ENCODE measurements at places on chromosomes 3 and 15.

DNA sequence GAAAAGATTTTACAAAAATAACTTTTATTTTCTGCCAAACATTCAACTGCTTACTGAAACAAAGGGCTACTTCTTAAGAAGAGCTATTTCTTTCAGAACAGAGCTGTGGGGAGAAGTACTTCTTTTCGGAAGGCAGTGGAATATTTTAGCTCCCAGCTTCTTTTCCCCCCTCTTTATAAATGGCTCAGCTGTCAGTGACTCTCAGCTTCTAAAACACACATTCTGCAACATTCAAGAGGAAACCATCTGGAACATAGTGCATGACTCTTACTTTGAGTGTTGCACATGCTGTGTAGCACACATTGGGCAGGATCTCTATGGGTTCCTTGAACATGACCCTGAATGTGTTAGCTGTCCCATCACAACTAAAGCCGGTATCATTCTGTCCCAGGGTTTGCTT is 7.0 kb upstream of the C15orf40 start:
- DNase-seq = no peak

- DNase-seq = no peak
Observed at GRCh38 chr3:37477275-37477674, 302.9 kb upstream of the LRRFIP2 start.

DNA sequence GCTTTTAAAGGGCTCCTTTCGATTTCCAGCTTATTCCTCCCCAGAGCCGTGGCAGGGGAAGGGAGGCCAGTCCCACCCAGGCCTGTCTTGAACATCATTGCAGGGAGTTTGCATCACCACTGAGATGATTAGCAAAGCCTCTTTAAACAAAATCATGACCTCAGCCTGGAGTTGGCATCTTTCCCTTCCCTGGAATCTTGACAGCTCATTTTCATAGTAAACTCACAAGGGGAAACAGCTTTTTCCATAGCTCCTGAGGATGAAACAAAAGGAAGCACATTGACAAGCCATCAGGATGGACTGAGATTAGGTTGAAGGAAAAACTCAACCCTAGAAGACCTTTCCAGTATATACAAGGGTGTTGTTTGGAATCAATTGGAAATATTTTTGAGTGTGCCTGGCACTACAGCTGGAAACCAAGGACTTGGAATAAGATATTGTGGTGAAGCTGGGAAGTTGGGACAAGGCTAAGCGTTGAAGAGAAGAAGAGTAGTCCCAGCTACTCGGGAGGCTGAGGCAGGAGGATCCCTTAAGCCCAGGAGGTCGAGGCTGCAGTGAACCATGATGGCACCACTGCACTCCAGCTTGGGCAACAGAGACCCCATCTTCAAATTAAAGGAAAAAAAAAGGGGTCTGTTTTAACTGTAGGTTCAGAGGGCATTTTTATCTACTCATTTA is 3.1 kb upstream of the LARP6 start:
- no peak for DNase-seq

DNA sequence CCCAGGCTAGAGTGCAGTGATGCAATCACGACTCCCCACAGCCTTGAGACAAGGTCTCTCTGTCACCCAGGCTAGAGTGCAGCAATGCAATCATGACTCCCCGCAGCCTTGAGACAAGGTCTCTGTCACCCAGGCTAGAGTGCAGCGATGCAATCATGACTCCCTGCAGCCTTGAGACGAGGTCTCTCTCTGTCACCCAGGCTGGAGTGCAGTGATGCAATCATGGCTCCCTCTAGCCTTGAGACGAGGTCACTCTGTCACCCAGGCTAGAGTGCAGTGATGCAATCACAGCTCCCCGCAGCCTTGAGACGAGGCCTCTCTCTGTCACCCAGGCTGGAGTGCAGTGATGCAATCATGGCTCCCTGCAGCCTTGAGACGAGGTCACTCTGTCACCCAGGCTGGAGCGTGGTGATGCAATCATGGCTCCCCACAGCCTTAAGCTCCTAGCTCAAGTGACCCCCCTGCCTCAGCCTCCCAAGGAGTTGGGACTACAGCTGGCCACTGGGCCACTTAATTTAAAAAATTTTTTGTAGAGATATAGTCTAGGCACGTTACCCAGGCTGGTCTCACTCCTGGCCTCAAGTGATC is 26.1 kb downstream of the TFRC start:
- no peak for DNase-seq

DNA sequence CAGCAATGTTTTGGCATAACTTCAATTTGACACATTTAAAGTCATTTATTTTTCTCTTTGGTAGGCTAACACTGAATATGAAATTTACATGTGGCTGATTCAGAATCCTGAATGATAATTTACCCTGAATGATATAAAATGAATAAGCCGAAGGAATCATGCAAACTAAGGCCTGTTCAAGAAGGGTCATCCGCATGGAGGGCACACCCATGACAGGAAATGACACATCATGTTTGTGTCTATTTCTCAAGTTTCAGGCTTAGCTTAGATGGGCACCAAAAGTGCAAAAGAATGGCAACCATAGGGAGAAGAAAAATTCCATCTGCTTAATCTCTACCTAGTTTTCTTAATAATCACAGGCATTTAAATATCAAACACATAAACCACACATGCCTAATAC is 141.5 kb downstream of the DUT start:
- DNase-seq = no peak

DNA sequence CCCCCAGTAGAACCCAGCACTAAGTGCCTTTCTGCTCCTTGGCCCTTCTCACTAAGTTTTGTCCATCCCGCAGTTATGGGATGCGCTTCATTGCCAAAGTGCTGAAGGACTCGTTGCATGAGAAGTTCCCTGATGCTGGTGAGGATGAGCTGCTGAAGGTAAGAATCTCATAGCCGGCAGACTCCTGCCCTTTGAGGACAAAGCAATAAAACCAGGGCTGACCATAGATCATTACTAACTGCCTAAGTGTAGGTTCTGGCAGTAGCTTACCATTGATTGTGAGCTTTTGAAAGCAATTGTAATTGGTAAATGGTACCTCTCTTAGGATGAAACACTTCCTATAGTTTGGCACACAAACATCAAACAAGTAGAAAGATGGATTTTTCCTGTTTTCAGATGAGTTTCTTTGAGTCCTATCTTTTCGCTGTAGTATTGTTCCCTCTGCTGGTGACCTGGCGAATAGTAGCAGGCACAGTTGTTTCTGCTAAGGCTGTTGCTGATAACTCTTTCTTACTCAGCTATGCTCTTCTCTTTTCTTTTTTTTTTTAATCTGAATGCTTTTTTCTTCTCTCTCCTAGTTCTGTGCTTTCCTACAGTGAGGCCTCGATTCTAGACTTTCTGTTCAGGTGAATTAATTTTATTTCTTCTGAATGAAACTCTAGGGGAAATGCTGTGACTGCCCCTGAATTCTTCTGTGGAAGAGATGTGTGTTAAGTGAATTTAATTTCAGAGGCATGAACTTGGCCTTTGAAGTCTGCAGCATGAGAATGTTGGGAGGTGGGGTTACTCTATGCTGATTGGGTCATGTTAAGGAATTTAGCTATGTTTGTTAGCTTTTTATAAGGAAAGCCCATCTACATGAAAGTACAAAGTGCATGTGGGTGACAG is 47.4 kb upstream of the CRTC3 start:
- peak; percentile 26 for DNase-seq

DNA sequence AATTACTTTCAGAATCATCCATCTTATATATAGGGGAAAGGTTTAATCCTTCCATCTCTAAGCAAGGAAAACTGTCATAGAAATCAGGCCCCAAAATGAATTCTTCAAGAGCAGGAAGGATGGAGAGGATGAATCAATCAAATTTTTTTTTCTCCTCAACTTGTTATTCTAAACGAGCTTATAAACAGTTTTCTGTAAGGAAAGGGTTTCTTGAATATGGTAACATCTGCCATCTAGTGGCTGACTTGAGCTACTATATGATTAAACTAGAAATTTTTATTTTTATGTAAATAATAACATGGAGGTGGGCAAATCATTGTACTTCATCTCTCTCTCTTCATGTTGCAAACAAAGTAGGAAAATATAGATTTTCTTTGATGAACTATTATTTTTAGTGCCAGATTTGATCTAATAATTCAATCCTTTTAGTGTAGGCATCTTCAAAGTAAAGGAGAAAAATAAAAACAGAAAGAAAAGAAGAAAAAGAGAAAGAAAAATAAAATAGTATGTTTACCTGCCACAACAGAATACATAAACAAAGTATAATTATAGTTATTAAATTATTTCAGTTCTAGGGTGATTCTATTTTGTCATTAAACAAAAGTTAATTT is 146.6 kb downstream of the SERPINI1 start:
- no peak for DNase-seq

DNA sequence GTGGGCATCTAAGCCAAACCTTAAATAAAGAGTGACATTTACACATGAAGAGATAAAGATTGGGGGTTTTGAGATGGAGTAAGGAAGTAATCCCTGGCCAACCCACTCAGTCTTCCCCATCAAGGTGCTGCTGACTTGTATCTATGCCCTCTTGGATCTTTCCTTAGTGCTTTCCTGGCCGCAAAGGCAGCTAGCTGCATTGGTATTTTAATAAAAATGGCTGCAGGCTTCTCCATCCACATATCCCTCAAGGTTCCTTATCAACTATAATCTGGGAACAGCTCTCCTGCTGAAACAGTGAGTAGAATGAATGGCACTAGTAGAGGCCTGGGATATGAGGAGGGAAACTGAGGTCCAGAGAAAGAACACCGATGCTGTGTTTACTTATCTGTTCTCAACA is 122.2 kb upstream of the ANKRD28 start:
- no peak for DNase-seq

GRCh38 chr3:49016414-49017228 is 1.8 kb downstream of the DALRD3 start:
- no peak for DNase-seq

DNA sequence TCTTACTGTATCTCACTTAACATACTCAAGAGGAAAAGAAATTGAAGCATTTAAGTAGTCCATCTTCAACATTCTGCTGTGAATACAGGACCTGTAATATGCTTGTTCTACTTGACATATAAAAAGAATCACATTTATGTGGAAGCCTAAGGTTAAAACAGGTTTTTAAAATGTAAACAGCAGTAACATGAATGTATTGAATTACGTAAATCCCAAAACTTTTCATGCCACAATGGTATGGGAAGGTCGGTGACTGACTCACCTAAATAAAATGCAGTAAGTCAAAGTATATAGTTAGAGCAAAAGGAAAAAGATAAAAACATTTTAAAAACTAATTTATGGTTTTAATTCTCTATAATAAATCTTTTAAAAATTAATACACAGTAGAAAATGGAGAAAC is 115.7 kb upstream of the TJP1 start:
- DNase-seq = no peak

GRCh38 chr15:83199288-83199687 is 8.3 kb downstream of the HDGFL3 start:
- peak; percentile 17 for DNase-seq

- DNase-seq = no peak
Observed at GRCh38 chr3:49607105-49607591, 52.9 kb downstream of the BSN start.

- no peak for DNase-seq
Observed at GRCh38 chr3:61008153-61008997, 242.9 kb downstream of the FHIT start.

DNA sequence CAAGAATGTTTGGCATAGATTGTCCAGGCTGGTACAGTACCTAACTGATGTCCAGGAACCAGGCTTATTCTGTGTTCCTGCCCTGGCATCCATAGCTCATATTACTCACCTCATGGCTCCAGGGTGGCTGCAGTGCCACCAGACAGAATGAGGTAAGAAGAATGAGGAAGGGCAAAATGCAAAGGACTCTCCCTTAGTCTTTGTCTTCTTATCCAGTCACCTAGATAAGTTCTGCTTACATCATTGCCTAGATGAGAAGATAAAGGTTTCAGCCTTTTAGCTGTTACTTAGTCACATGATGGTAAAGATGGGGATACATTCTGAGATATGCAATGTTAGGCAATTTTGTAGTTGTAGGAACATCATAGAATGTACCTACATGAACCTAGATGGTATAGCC is 45.8 kb downstream of the CHP1 start:
- no peak for DNase-seq

DNA sequence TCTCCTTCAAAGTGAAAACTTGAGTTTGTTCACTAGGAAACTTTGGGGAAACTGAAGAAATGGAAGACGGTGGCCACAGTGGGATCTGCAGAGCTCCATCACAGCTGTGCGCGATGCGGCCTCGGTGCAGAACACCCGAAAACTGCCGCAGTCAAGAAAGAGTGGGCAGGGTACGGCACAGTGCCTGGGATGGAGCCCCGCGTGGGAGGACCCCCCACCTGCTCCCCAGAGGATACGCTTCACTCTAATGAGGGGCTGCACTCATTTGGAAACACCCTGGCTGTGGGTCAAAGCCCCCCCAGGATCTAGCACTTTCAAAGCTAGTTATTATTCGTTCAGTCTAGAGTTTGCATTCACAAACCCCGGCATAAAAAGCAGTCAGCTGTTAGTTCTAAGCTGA is 9.5 kb downstream of the ADAMTS17 start:
- no peak for DNase-seq

DNA sequence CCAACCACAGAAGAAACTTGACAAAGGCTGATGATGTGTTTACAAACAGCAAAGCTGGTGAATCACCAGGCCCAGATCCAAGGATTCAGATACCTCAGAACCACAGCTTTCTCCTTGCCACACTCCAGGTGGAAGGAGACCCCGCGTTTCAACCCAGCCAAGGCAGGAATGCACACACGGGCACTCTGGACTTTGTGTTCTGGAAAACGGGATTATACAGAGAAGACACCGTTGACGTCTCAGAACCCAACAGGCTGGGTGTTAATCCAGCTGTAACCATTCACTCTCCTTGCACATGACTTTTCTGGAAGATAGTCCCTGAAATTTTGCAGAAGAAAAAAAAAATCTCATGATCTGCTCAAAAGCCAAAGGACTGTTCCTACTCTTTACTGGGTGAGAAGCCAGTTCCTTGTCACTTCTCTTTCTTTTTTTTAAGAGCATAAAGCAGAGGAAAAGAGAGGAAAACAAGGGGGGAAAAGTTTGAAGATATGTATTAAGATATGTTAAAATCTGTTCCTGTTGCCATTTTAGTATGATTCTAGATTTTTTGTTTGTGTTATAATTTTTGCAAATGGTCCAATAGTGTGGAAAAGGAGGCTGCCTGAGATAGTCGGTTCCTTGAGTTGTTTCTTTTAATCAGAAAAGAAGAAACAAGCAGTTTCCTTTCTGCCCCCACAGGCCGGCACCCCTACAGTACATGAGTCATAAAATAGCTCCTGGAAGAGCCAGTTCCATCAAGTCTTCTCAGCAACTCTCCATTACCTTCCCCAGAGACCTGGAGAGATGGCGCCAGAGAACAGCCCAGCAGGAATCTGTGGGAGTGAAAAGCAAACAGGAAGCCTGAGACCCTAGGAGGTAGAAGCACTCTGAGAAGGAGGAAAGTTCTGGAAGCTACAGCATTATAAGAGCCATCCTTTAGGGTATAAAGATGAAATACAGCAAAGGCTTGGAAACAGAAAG is 73.1 kb downstream of the RORA start:
- no peak for DNase-seq

- DNase-seq = no peak
Observed at GRCh38 chr3:17686613-17687012, 55.8 kb downstream of the TBC1D5 start.
